Left ventricle myocardium inferior (tissue), 1 donor: ENCODE measurements at places on chromosomes 3 and 15. TPM values are rescaled to one million over a fixed set of nuclear protein-coding genes. Genes with fewer than 3 reads are reported as not detected.

DNA sequence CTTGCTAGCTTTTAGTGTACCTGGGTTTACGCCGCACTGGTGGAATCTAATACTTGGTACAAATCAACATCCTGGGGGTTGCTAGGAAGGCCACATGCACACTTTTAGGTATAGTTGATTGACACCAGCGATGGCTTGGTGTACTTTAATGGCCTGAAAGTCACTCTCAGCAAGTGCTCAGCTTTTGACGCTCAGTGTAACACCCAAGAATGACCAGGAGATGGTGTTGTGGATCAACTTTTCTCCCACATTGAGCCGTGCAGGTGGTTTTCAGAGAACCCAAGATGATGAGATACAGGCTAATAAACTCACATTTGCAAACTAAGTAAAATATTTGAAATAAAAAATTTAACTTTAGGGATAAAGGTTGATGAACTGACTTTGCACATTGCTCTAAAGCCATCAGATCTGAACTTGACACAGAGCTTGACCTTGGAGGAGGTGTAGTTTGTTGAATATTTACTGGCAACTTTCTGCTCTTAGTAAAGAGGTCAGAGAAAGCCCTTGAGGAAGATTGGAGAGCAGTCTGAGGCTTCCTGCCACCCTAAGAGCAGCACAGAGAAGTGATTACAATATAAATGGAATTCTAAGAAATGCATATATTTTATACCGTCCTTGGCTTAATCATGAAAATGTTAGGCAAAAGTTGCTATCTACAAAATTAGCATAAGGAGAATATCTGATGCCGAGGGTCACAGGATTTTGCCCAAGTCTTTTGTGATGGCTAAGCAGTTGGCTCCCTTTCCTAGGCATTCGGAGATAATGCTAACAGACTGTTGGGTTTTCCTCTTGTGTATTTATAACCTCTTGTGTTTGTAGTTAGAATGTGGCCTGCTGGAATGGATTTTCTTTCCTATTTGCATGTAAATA is 143.4 kb upstream of the RASGRP1 start:
- DNase-seq, result no peak
- H3K4me3 ChIP-seq, result no peak overlapping the region
- H3K27me3 ChIP-seq, result peaks cover 42% of the 10 kb centered on the region
- no peaks in the 10 kb centered on the region for H3K36me3 ChIP-seq
- no peaks in the 10 kb centered on the region for H3K4me1 ChIP-seq

GRCh38 chr3:73314151-73314951 is 252.9 kb downstream of the EBLN2 start:
- no peak overlapping the region for H3K4me3 ChIP-seq
- H3K27ac ChIP-seq, result no peak overlapping the region
- no peaks in the 10 kb centered on the region for H3K4me1 ChIP-seq
- DNase-seq, result no peak
- H3K36me3 ChIP-seq, result no peaks in the 10 kb centered on the region

Gene DUOX2
- 0.05 TPM for total RNA-seq

- no peaks in the 10 kb centered on the region for H3K27me3 ChIP-seq
- H3K4me3 ChIP-seq, result no peak overlapping the region
- peaks cover 82% of the 10 kb centered on the region for H3K36me3 ChIP-seq
- no peak for DNase-seq
- peaks cover 33% of the 10 kb centered on the region for H3K4me1 ChIP-seq
Measured at GRCh38 chr3:42195879-42196330, 70.1 kb downstream of the CCK start.

Gene ASB14
- 23.3 TPM for total RNA-seq

GRCh38 chr3:142086581-142087090 is 62.7 kb downstream of the TFDP2 start:
- no peak for DNase-seq
- H3K27me3 ChIP-seq, result no peaks in the 10 kb centered on the region
- no peak overlapping the region for H3K27ac ChIP-seq
- H3K4me3 ChIP-seq, result no peak overlapping the region
- no peaks in the 10 kb centered on the region for H3K4me1 ChIP-seq
- H3K36me3 ChIP-seq, result no peaks in the 10 kb centered on the region

Gene TMC3
- not detected for total RNA-seq

DNA sequence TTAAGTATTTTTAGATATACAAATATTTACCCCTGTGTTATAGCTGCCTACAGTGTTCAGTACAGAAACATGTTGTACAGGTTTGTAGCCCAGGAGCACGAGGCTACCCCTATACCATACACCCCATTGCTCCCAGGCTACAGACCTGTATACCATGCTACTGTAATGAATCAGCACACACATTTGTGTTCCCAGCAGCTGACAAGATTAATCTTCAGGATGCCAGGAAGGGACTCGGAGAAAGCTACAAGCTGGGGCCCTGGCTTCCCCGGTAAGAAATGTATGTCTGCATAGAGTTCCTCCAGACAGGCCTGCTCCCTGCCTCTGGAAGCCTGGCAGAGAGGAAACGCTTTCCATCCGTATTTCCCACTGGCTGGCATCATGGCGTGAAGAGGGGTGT is 136.5 kb downstream of the XXYLT1 start:
- no peak for DNase-seq
- no peaks in the 10 kb centered on the region for H3K36me3 ChIP-seq
- no peaks in the 10 kb centered on the region for H3K27me3 ChIP-seq
- H3K4me3 ChIP-seq, result no peak overlapping the region
- no peaks in the 10 kb centered on the region for H3K4me1 ChIP-seq

GRCh38 chr3:128495435-128495970 is 2.5 kb upstream of the GATA2 start:
- H3K27me3 ChIP-seq, result peaks cover 98% of the 10 kb centered on the region
- no peak for DNase-seq
- no peak overlapping the region for H3K4me3 ChIP-seq
- H3K27ac ChIP-seq, result no peak overlapping the region

DNA sequence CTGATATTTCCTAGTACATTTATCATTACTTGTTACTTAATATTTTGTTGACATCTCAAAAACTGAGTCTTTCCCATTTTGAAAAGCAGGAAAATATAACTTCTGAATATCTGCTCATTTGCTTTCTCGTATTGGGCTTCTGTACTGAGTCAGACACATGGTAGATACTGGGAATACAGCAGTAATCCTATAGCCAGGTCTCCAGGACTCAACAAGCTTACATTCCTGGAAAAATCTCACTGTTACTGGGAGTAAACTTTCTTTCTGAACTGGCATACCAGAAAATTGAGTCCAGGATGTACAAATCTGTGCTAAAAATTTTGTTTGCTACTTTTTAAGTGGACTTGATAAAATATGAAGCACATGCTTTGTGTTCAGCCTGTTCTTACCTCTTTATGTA is 240.4 kb downstream of the RBMS3 start:
- H3K4me1 ChIP-seq, result peaks cover 55% of the 10 kb centered on the region
- no peaks in the 10 kb centered on the region for H3K27me3 ChIP-seq
- peak overlapping the region; percentile 36 for H3K27ac ChIP-seq
- H3K4me3 ChIP-seq, result no peak overlapping the region
- no peak for DNase-seq

Gene CP
- 6.2 TPM for total RNA-seq
